ENCODE measurements at places on chromosomes 4 and X.

GRCh38 chrX:139801397-139801813, 93.4 kb upstream of the MCF2 start:
- no peak for DNase-seq

DNA sequence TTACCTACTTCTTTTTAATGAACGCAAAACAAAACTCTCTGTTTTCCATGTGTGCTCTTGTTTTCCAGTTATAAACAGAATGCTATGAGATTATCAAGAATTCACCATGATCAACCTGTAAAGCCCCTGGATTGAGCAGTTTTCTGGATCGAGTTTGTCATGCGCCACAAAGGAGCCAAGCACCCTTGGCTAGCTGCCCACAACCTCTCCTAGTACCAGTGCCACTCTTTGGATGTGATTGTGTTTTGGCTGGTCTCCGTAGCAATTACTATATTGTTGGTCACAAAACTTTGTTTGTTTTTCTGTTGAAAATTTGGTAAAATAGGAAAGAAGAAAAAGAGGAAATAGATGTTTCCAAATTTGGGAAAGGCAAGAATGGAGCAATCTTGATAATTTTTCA, 51.1 kb downstream of the UGT2B7 start:
- no peak for DNase-seq

DNA sequence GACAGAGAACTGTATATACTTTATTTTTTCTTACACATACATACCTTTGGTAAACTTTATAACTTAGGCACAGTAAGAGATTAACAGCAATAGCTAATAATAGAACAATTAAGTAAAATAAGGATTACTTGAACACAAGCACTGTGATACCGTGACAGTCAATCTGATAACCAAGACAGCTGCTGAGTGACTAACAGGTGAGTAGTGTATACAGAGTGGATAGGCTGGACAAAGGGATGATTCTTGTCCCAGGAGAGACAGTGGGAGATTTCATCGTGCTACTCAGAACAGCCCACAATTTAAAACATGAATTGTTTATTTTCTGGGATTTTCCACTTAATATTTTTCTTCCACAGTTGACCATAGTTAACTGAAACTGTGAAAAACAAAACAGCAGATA, 411.8 kb downstream of the PPP1R2C start:
- DNase-seq: no peak

- DNase-seq: no peak
Observed at GRCh38 chr4:155342142-155342541, 34.6 kb downstream of the MAP9 start.

GRCh38 chrX:75113664-75114063, 42.4 kb downstream of the ABCB7 start:
- no peak for DNase-seq

DNA sequence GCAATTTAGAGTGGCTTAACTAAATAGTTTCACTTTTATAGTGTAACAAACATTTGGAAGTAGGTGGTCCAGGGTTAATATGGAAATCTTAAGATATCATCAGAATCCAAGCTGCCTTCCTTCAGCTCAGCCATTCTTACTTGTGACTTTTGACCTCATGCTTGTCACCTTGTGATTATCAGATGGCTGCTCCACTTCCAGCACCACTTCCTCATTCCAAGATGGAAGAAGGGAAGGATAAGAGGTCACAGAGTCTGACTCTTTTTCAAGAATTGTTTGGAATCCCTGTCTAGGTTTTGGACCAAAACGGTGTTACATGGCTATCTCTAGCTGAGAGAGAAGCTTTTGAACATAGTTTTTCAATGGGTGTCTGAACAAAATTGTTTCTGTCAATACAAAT, 39.9 kb downstream of the MTTP start:
- no peak for DNase-seq

DNA sequence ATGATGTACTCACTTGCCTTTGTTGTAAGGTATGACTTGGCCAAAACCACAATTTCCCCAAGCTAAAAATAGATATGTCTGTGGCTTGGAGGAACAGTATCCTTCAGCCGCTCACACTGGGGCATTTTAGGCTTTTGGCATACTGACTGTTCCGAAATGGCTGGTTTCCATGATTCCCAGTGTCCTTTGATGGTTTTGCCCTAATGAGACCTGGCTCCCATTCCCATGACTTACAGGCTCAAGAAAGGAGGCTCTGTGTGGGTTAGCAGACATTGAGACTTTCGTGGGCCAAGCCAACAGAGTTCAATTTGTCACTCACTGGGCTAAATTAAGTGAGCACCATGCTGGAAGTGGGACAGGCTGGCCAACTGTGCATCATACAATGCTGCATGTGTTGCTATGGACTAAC, 150.6 kb downstream of the CEP135 start:
- no peak for DNase-seq

DNA sequence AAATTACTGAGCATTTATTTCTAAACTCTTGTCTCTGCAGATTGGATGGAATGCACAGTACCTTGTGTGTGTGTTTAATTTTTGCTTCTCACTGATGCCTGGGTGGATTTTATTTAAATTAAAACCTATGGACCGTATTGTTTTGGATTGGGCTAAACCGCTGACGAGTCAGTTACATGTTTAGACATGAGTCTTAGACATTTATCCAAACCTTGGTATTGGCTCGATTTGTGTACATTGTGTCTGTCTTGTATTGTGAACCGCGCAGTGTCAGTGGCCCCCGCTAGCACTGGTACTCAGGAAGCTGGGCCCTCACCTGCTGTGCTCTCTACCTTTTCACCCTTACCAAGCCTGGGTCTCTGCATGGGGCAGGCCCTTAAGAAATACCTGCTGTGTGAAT, 40.8 kb upstream of the TADA2B start:
- no peak for DNase-seq

GRCh38 chrX:126509923-126510322, 42.7 kb downstream of the DCAF12L1 start:
- DNase-seq: no peak

- no peak for DNase-seq
Observed at GRCh38 chr4:168162604-168163003, 70.3 kb downstream of the ANXA10 start.

GRCh38 chr4:1567519-1567807, 116.7 kb downstream of the FAM53A start:
- no peak for DNase-seq
